ENCODE measurements at places on chromosomes 3 and 15.

DNA sequence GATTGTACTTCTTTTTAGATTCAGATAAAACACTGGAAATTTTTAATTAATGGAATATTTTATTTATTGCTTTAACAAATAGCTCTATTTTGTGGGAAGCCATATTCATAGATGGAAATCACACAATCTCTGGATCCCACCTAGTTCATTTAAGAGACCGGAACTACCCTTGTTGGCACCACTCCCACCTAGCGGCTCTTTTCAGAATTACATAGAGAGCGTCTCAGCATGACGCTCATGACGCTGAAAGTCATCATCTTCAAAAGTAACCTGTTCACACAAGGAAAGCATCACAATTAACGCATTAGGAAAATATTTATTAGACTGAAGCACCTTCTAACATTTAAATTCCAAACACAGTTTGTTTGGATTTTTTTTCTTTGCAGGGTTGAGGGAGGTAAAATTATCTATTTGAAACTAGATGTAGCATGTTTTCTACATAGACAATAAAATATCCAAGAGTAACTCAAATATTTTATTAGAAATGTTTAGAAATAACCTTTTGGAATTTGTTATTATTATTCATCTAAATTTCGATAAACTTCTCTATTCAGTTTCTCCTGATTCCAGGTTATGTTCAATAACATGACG, 214.9 kb upstream of the ARRDC4 start:
- peak; percentile 65 for DNase-seq

DNA sequence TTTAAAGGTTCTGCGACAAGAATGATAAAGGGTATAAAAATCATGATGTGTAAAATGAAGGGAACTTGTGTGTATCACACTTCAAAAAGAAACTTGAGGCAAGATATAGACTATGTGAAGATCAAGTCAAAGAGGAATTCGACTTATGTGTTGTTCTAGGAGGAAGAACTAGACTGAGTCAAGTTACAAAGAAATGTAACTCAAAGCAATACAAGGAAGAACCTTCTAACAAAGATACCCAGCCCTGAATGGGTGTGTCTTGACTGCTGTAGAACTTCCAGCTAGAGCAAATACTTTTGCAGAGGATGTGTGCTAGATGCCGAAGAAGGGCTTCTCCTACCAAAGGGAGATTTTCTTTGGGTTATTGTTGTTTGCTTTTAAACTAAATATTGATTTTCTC, 2.4 kb downstream of the SLC49A4 start:
- DNase-seq, result no peak

DNA sequence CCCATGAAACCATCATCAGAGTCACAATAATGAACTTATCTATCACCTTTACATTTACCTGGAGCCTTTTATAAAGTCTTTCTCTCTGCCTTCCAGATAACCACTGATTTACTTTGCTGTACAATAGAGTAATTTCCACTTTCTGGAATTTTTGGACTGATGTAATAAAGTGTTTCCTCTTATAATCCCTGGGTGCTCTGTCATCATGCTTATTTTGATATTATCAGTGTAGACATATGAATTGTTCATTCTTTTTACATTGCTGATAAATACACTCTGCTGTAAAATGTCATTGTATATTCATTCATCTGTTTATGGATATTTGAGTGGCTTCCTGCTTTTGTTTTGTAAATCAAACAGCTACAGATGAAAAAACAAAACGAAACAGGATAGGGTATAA, 27.0 kb upstream of the IREB2 start:
- no peak for DNase-seq

- peak; percentile 57 for DNase-seq
Measured at GRCh38 chr15:76206325-76206976, 104.8 kb downstream of the ETFA start.

DNA sequence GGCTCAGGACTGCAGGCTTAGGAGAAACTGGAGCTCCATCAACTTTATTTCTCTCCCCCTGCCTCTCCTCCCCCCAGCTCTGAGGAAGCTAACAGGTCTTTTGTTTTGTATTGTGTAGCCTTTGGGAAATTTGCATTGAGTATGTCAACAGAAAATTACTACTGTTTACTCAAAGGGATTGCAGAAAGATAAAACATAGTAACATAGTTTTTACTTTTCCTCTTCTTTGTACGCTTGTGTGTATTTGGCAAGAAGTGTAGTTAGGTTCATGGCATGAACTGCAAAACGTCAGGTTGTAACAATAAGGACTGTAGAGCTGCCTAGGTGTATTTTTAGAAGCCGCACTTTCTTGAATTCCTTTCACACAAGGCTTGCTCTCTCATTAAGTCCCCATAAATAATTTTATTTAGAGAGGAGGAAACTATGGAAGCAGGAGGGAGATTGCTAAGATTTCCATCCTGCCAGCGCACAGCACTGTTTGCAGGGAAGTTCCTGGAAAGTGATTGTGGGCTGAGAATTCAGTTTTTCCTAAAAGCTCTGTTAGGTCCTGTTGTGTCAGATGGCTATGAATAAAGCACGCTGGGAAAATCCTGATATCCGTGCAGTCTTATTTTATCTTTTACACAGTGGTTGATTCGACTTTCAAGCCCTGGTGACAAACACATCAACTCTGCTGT, 21.1 kb upstream of the SATB1 start:
- DNase-seq, result no peak

GRCh38 chr15:28003302-28004037, 95.6 kb downstream of the OCA2 start:
- no peak for DNase-seq

DNA sequence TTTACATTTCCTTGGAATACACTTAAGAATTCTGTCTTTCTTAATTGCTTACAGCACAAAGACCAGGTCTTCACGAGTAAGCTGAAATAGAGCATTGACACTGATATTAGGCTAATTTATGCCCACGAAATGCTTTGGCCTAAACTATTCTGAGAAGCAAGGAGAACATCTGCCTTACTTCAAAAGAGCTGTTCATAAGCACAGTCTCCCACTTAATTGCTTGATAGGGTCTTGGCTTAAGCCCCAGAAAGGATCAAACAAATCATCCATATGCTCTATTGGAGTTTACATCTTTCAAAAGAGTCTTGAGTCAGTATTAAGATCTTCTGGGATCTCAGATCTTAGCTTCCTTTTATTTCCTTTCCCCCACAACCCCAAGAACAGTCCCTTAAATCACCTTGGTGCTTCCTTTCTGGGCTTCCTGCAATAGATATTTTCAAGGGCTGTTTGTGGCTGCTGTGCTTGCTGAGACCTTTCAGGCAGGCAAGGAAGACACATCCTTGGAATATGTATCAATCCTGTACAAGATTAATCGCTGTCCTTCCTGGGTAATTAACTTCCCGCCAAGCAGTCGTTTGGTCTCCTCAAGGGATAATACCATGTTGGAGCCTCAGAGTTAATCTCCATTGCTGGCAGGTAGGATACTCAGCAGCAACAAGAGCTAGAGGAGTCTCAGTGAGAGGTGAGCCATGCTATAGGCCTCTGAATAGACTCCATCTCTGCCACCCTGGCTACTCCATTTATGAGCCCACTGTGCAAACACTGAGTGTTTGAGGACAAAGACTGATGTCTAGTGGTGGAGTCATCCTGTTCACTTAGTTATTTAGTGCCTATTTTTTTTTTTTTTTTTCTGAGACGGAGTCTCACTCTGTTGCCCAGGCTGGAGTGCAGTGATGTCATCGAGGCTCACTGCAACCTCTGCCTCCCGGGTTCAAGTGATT, 37.1 kb downstream of the TMEM158 start:
- peak; percentile 57 for DNase-seq

GRCh38 chr3:194555175-194556062, 68.6 kb upstream of the ATP13A3 start:
- no peak for DNase-seq

GRCh38 chr3:113070681-113071113, 79.9 kb downstream of the GTPBP8 start:
- DNase-seq, result peak; percentile 36

GRCh38 chr3:165895919-165896318, 58.7 kb upstream of the BCHE start:
- DNase-seq, result peak; percentile 45

GRCh38 chr15:83444936-83445335, 2.2 kb upstream of the SH3GL3 start:
- no peak for DNase-seq

DNA sequence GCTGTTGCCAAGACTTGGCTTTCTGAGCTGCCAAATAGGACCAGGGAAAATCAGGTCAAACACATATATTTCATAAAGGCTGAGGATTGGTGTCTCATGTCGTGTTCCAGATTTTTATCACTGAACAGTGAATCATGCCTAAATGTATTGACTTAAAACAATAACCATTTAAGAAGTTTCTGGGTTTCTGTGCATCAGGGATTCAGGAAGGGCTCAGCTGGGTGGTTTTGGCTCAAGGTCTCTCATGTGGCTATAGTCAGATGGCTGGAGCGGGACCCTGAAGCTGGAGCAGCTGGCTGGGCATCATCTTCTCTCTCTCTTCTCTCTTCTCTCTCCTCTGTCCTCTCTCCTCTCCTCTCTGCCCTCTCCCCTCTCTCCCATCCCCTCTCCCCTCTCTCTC, 10.7 kb upstream of the RFTN1 start:
- no peak for DNase-seq

DNA sequence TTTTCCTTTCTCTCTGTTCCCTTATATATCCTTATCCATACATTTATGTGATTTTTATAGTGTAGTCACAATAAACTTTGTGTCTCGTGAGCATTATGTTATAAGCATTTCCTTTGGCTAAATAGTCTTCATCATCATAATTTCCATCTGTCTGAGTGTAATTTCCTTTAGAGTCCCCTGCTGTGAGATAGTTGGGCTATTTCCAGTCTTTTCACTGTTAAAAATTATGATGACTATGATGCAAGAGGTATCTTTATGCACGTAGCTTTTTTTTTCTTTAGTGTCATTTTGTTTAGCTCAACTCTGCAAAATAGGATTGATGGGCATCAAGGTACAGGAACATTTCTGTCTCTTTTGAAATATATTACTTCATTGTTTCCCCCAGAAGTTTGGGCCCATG, 26.9 kb upstream of the CA12 start:
- DNase-seq, result no peak

DNA sequence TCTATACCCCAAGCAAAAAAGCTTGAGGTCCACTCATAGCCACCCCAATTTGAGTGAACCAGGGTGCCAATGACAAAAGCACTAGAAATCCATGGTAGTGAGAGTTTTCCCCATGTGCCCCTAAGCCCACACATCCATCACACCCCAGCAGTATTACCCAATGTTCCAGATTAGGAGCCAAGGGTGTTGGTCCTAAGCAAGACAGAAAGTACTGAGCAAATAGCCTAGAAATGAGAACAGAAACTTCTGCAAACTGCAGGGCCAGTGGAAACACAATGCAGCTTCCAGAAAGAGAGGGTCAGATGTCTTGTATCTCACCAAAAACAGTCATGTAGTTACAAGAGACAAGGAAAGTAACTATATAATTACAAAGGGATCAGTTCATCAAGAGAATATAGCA, 10.9 kb upstream of the OXTR start:
- no peak for DNase-seq

- DNase-seq, result no peak
Measured at GRCh38 chr15:70936326-70936725, 43.7 kb downstream of the LRRC49 start.

DNA sequence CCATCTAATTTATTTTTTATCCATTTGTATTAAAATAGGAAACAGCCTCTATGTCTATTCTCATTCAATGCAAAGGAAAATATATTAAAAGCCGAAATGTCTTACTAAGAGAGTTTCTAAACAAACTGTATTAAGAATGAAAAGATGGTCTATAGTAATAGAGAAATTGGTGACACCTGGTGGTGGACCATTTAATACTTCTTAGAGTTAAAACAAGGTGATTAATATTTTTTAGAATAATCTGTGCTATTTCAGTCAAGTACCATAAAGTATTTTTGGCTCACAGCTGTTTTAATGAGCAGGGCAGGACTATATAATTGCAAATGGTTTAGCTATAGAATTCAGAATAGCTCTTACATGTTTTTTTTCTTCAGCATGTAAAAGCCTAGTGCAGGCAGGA, 55.7 kb downstream of the SYNPR start:
- DNase-seq, result peak; percentile 8

- DNase-seq, result no peak
Measured at GRCh38 chr3:109702252-109702651, 364.9 kb upstream of the DPPA4 start.

DNA sequence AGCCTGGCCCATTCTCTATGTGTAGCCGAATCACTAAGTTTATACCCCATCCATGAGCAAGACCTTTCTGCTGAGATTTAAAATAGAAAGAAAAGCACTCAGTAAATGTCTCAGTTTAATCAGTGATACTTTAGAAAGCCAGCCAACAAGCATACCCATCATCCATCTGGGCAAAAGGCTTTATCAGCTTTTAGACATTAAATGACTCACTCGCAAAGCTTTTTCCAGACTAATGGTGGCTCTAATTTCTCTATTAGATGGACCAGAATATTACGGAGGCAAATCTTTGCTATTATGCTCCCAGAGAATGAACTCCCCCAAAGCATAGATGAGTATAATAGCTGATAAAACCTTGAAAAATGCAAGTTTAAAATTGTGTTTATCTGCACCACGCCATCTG, 727.8 kb downstream of the GBE1 start:
- DNase-seq, result no peak

DNA sequence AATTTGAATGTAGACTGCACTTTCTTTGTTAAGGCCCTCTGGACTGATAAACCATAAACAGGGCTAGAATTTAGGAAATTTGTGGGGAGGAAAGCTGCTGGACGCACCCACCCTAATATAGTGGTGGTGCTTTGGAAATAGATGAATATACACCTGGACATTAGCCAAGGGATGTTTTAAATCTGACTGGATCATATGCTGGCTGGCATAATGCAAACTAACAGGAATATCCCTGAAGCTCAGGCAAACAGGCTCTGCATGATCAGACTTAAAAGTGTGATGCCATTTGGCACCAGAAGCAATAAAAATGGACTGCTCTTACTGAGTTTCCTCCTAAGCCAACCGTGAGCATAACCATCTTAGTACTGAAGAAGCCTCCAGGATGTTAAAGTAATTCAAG, 465.8 kb upstream of the ROBO1 start:
- no peak for DNase-seq

GRCh38 chr3:111351334-111351733, 190.7 kb upstream of the CD96 start:
- no peak for DNase-seq

GRCh38 chr3:64909757-64910467, 222.1 kb upstream of the ADAMTS9 start:
- DNase-seq, result no peak

DNA sequence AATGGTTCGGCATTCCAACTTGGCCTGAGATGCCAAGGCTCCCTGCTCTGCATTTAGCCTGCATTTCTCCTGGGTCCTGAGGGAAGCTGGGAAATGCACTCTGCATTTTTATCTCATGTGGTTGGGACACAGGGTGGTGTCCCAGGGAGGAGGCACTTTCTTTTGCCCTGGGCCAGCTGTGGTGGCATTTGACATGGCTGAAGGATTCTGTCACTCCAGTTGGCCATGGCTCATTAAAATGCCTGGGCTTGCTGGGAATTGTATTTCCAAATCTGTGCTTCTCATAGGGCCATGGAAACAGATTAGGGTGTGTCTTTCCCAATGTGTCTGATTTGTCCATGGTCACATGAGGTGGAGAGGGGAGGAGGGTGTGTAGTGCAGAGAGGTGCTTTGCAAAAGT, 128.3 kb upstream of the RGMA start:
- DNase-seq, result no peak

GRCh38 chr15:87211547-87211946, 1045.0 kb downstream of the NTRK3 start:
- DNase-seq, result no peak
